SHP77 (cell line): ENCODE measurements at places on chromosomes 2 and 18.

GRCh38 chr2:186862869-186863709 lies 14.1 kb upstream of the ZSWIM2 start:
- no peak for DNase-seq

GRCh38 chr2:208711598-208711997 lies 305.0 kb downstream of the PTH2R start:
- DNase-seq: no peak

DNA sequence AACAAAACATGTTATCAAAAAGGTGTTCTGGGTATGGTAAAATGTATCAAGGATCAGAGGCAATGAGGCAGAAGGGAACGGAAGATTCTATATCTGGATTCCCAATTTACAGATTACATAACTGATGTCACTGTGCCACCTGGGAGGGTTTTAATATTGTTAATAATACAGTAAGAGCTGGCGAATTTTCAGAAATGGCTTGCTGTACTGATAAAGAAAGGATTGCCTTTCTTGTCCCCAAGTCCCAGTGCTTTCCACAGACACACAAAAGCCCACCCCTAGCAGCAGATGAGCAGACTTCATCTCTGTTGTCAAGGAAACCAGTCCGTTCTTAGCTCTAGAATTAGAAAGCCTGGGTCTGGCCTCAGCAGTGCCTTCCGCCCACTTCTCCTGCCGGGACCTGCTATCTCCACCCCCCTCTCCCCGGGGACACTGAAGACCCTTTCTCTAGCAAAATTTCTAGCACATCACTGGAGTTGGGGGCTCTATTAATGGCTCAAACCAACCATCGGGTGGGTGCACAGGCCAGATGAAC lies 34.3 kb downstream of the ADD2 start:
- DNase-seq: no peak

GRCh38 chr2:10795508-10796046 lies 17.0 kb downstream of the PDIA6 start:
- DNase-seq: no peak

- peak; percentile 36 for DNase-seq
These were observed 13.7 kb downstream of the NGEF start for GRCh38 chr2:232999354-232999753.

DNA sequence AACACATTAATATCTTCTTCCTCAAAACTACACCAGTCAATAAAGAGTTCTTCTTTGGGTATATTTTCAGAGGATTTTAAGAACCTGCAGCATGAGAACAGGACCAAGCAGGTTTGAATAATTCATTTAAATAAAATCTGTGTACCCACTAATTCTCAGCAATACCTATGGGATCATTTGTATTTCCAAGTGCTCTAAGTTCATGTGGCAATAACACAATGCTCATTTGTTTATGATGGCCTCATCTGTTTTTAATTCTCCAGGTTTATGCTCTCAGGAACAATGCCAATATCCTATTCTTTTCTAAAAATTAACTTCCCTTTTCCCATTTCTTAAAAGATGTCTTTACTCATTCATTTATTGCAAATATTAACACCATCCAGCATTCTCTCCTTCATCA lies 264.7 kb downstream of the METTL4 start:
- DNase-seq: no peak

DNA sequence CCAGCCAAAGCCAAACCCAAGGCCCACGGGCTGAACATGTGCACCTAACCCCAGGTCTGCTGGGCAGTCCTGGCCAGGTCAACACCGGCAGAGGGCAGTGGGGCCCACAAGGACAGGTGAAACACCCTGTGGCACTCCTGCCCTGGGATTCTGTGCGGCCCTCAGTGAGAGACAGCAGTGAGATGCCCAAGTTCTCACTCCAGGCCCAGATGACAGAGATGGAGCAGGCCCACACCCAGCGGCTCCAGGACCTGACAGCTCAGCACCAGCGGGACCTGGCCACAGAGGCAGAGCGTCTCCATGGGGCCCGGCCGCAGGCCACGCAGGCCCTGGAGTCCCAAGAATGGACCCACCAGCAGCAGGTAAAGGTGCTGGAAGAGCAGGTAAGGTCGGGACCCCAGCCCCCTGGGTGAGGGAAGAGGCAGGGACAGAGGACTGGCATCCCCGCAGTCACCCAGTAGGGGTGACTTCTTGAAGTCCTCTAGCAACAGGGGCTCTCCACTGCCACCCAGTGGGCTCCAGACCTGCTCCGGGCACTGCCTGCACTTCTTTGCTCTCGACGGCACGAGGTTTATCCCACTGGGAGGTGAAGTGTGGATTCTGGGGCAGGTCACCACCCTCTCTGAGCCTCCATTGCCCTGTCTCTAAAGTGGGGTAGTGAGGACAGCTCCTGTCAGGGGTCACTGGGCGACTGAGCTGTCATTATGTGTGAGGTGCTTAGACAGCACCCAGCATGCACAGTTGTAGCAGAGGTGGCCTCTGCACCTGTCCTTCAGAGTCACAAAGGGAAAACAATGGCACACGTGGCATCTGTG lies 8.8 kb upstream of the SNED1 start:
- peak; percentile 55 for DNase-seq

- no peak for DNase-seq
These were observed 55.5 kb downstream of the NCK2 start for GRCh38 chr2:105800036-105800713.

GRCh38 chr2:34724107-34724506 lies 1125.0 kb upstream of the FAM98A start:
- no peak for DNase-seq

- DNase-seq: no peak
These were observed 46.1 kb downstream of the YES1 start for GRCh38 chr18:765764-766549.

- no peak for DNase-seq
These were observed 369.6 kb downstream of the FBXO15 start for GRCh38 chr18:73778032-73778359.

GRCh38 chr2:12389344-12390045 lies 327.2 kb upstream of the TRIB2 start:
- no peak for DNase-seq

DNA sequence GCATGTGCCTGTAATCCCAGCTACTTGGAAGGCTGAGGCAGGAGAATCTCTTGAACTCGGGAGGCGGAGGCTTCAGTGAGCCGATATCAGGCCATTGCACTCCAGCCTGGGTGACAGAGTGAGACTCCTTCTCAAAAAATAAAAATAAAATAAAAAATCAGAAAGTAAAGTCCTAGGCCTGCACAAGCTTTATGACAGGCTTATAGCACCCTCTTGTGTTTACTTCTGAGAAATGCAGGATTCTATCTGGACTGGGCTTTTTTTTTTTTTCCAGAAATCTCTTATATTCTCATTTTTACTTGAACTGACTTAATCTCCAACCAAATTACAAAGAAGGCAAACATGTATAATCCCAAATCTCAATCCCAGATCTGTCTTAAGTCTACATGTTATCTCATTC lies 26.1 kb upstream of the REG3G start:
- no peak for DNase-seq

- DNase-seq: no peak
These were observed 84.6 kb downstream of the RDH14 start for GRCh38 chr2:18475884-18476283.

DNA sequence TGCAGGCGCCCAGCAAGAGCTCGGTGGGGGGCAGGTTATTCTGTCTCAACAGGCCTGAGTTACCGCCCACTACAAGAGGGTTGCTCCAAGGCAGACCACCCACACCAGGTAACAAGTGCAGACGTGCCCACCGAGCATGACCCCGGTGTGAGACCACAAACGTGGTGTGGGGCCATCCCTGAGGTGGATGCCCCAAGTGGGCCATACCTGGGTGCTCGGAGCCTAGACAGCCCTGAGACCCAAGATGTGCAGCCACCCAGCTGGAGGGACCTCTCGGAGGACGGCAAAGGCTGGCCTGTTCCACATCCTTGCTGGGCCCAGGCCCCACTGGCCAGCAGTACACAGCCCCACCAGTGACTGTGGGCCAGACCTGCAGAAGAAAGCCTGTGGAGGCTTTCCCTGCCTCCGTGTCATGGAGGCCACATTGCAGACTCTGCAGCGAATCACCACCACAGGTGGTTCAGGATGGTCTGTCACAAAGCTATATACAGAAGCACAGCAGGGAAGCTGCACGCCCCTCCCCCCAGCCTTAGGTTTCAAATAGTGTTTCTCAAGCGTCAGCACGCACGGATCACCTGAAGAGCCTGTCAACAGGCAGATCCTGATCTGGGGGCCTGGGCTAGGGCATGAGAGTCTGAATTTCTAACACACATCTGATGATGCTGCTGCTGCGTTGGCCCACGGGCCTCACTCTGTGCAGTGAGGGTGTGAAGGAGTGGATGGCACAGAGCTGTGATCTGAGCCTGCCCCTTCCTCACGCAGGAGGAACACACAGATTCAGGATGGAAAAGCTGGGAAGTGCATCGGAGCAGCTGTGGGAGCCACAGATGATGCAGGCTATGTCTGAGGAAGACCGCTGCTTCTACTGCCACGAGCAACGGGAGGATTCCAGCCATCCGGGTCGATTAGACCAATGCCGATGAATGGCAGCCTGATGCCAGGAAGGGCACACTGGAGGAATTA lies 96.8 kb downstream of the UXS1 start:
- no peak for DNase-seq

- peak; percentile 83 for DNase-seq
These were observed 48.5 kb downstream of the SMAD7 start for GRCh38 chr18:48902023-48902855.

DNA sequence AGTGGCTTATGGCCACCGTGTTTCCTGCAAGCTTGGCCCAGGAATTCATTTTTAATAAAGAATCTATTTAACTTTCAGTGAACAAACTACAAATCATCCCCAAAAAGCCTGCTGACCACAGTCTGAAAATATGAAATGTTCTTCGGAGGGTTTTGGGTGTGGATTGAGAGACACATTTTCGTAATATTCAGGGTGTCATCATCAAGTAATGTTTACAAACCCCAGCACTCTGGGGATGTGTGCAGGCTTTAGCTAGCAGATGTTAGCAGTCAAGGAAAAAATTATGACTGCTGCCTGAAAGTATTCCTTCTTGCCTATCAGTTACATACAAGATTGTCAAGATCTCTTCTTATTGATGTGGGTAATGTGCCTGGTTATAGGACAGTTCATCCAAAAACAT lies 143.9 kb upstream of the FN1 start:
- DNase-seq: peak; percentile 12

GRCh38 chr2:102040229-102040628 lies 48.5 kb downstream of the IL1R2 start:
- no peak for DNase-seq

GRCh38 chr2:15449556-15450236 lies 111.4 kb downstream of the NBAS start:
- DNase-seq: no peak

- DNase-seq: no peak
These were observed 265.9 kb downstream of the TFCP2L1 start for GRCh38 chr2:121019071-121019470.

DNA sequence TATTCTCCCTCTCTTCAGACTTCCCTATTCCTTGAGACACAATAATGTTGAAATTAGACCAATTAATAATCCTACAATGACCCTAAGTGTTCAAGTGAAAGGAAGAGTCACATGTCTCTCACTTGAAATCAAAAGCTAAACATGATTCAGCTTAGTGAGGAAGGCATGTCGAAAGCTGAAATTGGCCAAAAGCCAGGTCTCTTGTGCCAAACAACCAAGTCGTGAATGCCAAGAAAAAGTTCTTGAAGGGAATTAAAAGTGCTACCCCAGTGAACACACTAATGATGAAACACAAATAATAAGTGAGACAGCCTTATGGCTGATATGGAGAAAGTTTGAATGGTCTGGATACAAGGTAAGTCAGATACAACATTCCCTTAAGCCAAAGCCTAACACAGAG lies 115.4 kb downstream of the PXDN start:
- no peak for DNase-seq

GRCh38 chr2:19643117-19643518 lies 258.7 kb downstream of the TTC32 start:
- DNase-seq: no peak

- DNase-seq: no peak
These were observed 9.3 kb downstream of the MEIS1 start for GRCh38 chr2:66443979-66444861.

DNA sequence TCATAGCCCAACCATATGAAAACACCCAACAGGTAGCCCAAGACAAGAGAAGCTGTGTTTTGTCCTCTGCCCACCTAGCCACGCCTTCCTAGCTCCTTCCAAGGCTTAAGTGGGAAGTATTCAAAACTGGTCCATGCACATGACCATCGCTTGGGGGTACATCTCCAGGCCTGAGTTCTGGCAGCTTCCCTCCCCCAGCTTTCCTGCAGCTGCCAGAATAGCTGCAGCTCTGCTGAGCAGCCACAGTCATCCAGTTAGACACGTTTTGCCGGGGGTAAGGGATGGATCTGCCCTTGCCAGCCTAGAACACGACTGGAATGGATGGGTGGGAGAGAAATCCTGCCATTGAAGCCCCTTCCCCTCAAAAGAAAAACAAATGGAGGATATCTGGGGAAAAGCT lies 166.8 kb downstream of the NRP2 start:
- DNase-seq: no peak

DNA sequence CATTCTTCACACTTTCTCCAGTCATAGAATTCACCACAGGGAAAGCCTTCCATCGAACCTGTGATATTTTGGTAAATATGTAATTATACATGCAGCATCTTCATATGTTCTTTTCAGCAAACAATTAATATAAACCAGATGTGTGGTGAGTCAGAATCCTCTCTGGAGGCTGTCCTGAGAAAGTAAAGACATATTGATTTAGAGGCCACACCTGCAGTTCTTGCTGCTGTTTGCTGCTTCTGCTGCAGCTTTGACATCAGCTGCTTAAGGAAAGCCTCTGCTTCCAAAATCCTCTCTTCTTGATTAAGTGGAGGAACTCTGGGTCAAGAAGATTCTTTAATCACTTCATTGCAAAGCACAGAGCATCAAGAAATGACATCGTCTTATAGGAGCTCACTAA lies 568.8 kb upstream of the ZEB2 start:
- no peak for DNase-seq

DNA sequence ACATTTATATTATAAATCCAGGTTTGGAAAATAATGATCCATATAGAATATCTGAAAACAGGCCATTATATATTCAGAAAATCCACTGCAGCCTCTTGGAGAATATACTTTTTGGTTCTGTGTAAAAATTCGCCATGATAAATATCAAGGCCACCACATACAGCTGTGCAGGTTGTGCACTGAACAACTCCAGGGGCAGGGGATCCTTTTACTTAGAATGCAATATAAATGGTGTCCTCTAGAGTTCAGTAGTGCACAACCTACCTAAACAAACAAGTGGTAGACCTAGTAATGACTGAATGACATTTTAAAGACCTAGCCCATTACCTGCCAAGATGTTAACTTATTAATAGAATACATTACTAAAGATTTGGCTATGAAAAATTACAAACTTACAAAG lies 22.4 kb downstream of the MOGAT1 start:
- peak; percentile 3 for DNase-seq

DNA sequence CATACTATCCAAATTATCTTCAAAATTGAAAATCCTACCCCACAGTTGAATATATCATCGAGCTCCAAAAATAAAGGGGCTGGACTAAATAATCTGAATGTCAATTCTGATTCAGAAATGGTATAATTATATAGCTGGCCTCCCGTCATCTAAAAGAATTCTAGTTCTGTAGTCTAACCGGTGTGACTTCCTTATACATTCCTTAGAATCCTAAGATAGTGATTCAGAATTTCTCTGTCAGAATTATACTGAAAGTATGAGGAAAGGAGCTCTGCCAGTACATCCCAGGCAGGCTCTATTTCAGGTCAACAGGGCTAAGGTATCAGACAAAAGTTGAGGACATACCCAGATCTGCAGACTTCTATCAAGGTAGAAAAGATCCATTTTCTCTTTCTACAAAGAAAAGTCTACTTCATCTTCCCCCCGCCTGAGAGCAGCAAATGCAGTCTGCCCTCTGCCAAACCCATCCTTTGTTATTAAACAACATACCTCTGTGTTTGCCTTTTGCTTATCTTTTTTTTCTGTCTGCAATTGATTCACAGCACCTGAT lies 128.5 kb downstream of the METTL4 start:
- no peak for DNase-seq
